ENCODE measurements at places on chromosomes 11 and 22.

- peak; percentile 31 for DNase-seq
Measured at GRCh38 chr11:76672431-76673175, 2.1 kb upstream of the LRRC32 start.

GRCh38 chr11:40295466-40295865 lies 1164.0 kb downstream of the LRRC4C start:
- DNase-seq = no peak

DNA sequence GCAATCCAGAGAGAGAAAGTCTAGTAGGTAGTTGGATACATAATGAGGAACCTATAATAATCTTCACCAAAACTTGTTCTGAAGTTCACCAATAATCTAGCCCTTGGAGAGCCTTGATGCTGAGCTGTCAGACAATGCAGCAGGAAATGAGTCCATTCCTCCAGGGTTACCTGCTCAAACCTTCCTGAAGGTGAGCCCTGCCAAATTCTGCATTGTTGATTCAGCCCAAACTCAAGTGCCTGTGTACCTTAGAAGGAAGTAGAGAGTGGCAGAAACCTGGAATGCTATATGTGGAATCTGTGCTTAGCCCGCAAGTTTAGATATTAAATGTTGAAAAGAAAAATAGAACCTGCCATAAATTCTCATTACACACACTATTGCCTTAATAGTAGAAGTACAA lies 77.4 kb upstream of the SPON1 start:
- no peak for DNase-seq

DNA sequence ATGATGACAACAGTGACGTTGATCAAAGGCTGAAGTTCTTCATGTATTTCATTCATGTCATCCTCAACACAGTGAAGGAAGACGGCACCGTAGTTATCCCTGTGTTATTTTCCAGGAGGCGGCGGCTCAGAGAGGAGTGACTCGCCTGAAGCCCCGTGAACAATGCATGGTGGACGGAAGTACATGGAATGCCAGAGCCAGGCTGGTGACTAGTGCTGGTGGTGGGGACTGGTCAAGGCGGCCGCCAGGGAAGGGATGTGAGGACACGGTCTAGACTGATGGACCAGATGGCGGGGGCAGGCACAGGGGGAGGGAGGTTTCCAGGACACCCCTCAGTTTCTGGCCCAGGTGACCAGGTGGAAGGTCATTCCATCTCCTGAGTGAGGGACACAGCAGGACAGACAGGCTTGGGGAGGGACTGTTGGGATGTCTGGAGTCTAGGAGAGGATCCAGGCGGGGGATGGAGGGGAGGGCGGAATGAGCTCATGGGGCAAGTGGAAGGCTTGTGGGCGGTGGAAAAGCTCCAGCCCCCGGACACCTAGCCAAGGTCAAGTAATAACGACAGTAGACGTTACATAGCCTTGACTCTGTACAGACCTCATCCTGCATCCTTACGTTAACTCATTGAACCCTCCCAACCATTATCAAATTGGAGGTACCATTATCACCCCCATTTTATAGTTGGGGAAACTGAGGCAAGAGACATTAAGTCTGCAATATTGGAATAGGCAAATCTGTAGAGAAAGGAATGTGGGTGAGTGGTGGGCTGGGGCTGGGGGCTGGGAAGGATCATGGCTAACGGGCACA lies 16.0 kb upstream of the PICK1 start:
- no peak for DNase-seq

DNA sequence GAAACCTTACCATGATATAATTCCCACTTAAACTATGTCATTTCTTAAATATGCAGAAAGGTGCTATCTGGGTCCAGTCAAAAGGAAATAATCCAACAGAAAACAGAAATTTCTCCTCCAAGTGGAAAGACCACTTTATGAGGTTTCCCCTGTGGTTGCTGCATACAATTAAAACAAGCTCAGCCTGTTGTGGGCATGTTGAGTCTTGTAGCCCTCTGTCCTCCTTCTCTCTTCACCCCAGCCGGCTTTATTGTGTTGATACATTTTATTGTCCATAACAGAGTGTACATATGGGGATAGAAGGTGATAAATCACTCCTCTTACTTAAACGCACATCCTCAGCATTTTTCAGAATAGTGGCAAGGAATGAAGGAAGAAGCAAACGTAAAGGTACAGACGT lies 126.0 kb upstream of the MTNR1B start:
- DNase-seq = no peak

GRCh38 chr22:31230155-31230870 lies 18.2 kb downstream of the LIMK2 start:
- no peak for DNase-seq

DNA sequence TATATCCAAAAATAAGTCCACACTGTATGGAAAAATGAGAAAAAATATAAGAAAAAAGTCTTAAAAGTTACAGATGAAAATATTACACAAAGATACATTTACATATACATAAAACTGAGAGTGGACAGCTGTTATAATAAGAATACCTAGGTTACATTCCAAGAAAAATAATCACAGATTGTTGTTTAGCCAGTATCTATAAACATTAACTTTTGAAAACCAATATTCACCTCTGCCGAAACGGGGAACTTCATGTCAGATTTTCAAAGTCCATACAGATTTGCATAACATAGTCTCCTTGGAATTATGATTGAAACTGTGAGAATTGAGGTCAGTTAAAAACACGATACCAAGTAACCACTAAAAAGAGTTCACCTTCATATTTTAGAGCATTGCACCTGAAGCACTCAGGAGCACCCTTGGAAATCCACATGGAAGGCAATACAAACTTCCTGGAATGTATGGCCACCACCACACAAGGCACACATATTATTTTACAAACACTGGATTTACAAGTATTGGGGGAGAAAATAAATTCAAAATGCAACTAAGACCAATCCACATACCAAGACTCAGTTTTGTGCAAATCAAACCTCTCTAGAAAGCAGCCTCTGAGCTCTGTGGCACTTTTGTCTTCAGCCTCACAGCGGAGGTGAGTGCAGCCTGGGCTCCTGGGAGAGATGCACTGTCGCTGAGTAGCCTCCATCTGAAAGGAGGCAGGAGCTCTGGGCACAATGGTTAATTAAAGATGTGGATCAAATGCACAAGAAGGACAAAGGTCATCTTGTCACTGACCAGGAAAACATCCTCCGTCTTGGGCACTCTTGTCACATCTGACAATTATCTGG lies 34.4 kb downstream of the ZNF195 start:
- DNase-seq = no peak

DNA sequence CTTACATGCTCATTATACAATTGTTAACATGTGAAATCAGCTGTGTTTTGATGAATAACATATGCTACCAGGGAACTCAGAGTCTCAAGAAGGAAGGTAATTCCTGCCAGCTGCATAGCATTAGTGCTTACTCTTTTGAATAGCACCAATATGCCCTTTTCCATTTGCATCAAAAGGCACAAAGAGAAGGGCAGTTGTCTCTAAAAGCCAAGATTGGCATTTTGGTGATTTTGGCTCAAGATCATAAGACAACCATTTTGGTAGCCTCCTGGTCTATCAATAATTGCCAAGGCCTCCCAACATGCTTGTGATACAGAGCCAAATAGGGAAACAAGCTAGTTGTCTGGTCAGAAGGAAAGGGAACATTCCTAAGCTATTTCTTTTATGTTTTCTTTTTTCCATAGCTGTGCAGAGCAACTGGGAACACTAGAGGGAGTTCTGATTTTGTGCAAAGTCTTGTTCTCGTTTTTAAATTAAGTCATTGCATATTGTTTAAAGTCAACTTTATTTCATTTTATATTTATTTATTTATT lies 416.7 kb upstream of the CHORDC1 start:
- no peak for DNase-seq

DNA sequence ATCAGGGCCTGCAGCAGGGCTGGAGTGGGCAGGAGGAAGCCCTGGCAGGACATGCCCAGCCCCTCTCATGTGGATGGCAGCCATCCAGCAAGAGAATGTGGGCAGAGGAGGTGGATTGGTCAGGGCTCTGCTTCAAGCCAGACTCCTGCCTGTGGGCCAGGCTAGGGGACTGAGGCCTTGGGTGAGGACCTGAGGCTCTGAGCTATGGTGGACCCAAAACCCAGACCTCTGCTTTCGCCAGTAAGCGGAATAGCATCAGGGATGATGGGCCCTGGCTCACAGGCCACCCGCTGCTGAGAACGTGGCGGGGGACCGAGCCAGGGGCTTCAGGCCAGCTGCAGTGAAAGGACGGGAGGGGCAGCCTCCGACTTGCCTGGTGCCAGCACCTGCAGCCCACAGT lies 57.4 kb downstream of the LINC01488 start:
- DNase-seq = no peak

DNA sequence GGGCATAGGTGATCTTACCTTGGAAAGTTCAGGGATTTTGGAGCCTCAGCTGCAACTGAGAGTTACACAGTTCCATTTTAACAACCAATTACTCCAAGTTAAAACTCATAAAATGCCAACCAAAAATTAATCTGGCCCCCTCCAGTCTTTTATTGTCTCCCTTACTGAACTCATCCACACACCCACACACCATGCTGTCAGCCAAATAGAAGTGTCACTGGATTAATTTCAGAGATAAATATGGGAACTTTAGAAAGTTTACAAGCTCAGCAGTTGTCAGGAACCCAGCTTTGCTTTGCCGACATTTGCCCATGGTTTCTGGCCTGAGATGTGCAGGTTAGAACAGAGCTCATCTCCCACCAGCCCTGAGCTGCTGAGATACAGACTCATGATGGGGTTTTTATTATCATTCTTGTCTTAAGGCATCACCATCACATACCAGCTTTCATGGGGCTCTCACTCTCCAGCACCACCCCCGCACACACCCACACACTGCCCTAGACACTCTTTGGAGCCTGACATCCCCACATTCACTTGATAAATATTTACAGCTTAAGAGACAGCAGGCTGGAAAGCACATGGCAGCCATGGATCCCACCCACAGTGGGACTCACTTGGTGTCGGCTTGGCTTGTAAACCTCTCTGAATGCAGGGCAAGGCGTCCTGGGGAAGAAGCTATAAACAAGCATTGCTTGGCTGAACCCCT lies 23.7 kb upstream of the CTR9 start:
- no peak for DNase-seq

All from activated CD4-positive, alpha-beta T cell treated with anti-CD3 and anti-CD28 coated beads, Interleukin-2, amount 50 U/mL, for 48 hours (primary cell).